ENCODE measurements at places on chromosomes 13 and 19.

DNA sequence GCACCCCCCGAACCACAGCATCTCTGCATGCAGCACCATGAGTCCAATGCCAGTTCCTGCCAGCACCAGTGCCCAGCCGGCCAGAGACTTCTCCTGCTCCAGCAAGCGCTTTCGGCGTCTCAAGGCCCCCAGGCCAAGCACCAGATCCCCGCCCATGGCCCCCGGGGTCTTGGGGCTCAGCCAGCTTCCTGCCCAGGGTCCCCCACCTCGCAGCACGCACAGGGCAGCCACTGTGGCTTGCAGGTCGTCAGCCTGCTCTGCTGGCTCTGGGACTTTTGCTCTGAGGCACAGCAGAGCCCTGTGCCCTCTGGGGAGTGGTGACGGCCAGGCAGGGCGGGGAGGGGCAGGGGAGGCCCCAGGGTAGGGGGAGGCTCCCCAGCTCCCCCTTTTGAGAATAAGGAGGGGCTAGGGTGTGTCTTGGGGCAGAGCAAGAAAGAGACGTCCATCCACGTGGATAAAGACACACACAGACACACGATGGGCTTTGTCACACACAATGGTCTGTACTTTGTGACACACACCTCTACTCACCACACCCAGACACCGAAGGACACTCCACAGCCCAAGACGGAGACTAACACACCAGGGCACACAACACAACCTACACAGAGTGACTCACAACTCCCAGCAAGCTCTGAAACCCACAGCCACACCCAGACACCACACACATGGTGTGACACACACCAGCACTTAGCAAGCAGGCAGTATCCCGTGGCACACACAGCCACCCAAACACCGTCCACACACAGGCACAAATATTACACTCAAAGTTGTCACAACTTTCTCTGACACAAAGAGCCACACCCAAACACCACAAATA lies at the start of gene KCNN4:
TSS of gene KCNN4 (minus strand) at position 268 of the 820 bp plus-strand sequence. CDS start at position 156, 112 bp downstream.
- no peak for DNase-seq

- no peak for DNase-seq
These were observed 2.5 kb upstream of the GARIN5A start for GRCh38 chr19:50478901-50479715.

DNA sequence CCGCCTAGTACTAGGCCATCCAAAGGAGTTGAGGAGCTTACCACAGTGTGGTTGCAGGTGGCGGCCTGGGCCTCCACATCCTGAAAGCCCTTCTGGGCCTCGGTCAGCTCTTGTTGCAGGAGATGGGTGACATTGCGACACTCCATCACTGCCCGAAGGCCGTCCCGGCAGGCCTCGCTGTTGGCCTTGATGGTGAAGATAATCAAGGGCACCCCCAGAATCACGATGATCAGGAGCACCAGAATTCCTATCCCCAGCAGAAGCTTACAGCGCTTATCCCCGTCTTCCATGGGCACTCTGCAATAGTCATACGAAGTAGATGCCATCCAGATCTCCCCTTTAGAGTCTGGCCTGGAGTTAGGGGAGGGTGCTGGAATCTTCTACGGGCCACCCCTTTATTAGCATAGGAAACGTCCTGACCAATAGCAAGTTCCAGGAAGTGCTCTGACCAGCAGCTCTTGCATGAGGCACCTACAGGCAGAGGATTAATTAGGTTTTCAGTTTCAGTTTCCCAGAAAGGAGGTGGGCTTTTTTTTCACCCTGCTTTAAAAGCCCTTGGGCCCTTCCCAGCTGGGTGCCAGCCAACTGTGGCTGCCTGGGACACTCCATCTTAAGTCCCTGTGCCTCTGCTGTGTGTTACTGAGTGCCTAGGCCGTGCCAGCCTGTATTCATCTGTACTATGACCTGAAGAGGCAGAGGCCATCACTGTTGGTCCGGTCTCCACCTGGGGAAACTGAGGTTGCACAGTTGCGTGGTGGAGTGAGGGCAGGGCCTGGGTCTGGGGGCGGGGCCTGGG lies at the start of gene BST2:
TSS of gene BST2 (minus strand) at position 381 of the 796 bp plus-strand sequence. CDS start at position 326, 55 bp downstream.
- no peak for DNase-seq

GRCh38 chr19:36514012-36514612 lies 14.0 kb downstream of the ZNF260 start:
- no peak for DNase-seq

- DNase-seq = no peak
These were observed 35.0 kb upstream of the PNMA8B start for GRCh38 chr19:46530636-46531035.

Data from vagina (tissue), 2 donors.